Amniotic epithelial cell (primary cell): ENCODE measurements at places on chromosomes 3 and 15.

DNA sequence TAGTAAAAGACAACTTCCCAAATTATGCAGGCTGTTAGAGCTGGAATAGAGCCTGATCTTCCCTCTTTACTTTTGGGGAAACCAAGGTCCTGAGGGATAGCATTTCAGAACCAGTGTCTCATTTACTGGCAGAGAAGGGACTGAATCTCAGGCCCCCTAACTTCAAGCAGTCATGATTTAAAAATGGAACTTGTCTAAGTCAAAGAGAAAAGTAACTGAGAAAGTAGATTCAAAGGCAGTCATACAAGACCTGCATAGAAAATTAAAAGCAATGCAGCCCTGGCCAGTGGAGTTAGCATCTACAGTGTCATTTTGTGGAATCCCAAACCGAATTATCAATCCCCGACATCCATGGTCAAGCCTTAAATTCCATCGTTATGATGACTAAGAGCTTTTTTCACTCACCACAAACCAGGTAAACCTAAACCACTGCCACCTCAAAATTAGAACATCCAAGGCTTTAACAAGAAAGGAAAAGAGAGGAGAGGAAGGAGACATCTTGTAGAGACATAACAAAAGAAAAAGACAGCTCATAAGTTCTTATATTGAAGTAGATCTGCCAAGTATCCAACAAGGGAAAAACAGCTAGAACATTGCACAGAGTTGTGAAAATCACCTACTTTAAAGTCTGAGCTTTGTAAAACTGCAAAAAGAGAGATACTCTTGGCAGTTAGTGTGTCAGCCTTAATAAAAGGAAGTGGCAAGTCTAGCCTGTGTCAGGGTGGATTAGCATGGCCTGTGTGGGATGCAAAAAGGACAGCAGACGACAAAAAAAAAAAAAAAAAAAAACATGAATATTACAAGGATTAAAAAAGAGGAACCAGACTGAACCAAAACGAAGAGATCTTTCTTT, 54.1 kb upstream of the CCR2 start:
- no peak for DNase-seq

GRCh38 chr15:68372291-68372811, 59.6 kb downstream of the ITGA11 start:
- peak; percentile 47 for DNase-seq

GRCh38 chr3:154275292-154275691, 49.0 kb downstream of the DHX36 start:
- peak; percentile 41 for DNase-seq

- DNase-seq: no peak
These were observed 4.5 kb downstream of the ARPC4 start for GRCh38 chr3:9797196-9797945.

- no peak for DNase-seq
These were observed 35.7 kb upstream of the PHLDB2 start for GRCh38 chr3:111823341-111823855.

GRCh38 chr15:57948351-57949289, 116.9 kb downstream of the ALDH1A2 start:
- DNase-seq: no peak

- DNase-seq: no peak
These were observed 662 bp downstream of the TMEM108 start for GRCh38 chr3:133038731-133039375.

- DNase-seq: no peak
These were observed 11.6 kb downstream of the LPP start for GRCh38 chr3:188165596-188165995.

- peak; percentile 15 for DNase-seq
These were observed 520.6 kb downstream of the MFSD1 start for GRCh38 chr3:159322322-159322939.

DNA sequence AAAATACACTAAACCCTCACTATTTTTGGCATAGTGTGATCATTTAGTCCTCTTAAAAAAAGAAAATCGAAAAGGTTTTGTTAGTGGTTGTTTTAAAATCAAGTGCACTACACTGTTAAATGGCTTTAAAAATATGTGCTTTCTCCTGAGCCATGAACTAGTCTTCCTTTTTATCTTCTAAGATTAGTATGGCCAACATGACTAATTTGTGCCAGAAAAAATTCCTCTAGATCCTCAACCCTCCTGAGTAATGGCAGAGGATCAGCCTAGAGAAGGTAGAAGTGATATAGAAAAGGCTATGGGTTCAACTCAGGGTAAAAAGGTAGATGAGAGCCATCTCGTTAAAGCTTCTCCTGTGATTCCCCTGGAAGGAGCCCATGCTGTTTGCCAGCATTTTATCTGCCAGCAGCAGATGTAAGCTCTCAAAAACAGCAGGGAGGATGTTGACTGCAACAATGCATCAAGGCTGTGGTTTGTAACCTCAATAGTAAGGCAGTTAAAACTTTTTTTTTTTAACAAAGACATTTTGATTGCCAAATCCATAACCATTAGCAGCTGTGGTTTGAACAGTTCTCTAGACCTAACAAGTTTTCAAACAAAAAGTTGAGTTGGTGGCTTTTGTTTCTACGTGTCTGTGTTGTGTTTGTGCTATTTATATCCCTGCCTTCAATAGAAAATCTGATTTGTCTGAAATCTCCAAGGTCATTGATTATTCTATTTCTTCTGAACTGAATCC, 30.2 kb upstream of the ZNF609 start:
- DNase-seq: peak; percentile 95

- no peak for DNase-seq
These were observed 230.0 kb downstream of the KBTBD8 start for GRCh38 chr3:67228136-67228535.

DNA sequence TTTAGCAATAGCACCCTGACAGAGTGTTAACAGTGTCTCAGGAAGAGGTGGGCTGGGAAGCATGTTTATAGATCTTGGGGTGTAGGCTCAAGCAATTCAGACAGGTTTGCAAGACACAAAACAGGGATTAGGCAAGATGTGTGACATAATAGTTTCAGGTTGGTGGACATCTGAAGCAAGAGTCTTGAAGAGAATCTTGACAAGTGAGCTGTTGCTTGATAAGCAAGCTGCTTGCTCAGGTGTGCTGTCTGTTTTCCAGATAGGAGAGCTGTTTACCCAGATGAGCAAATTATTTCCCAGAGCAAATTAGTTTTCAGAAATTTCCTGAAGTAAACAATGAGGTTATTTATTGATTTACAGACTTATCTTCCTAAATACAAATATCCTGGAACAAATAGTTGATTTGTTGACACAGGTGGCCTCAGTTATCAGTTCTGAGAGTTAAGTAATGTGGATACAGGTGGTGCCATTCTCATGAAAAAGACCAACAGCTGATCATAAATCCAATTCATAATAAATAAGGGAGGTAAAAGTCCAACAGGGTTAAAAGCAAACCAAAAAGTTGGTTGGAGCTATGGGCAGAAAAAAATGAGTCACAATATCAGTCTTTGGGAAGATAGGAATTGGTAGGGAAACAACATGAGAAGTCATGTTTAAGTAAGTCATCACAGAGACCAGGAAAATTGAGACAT, 437.3 kb downstream of the TBL1XR1 start:
- DNase-seq: no peak

DNA sequence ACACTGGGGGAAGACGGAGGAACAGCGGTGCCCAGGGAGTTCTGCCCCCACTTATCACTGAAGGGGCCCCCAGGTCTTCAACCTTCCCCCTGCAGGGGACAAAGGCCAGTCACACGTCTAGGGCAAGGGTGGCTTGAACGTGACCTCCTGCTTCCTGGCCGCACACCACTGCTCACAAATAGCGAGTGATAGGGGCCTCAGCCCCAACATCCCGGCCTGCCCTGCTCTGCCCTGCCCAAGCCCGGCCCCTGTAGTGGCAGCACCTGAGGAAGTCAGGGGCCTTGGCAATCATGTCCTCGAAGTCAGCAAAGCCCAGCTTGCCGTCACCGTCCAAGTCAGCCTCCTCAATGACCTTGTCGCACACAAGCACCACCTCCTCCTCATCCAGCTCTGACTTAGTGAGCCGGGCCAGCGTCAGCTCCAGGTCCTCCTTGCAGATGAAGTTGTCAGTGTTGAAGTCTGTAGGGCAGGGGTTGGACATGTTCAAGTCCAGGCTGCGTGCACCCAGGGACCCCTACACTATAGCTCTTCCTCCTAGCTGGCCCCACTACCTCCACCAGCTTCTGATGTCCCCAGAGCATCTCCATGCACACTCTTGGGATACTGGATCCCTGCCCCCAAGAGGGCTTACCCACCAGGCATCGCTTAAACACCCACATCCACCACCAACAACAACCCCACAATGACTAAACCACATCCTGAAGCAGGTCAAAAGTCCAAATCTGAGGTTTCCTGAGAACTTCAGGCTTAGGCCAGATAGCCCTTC, 13.3 kb downstream of the SH2D7 start:
- DNase-seq: peak; percentile 55

DNA sequence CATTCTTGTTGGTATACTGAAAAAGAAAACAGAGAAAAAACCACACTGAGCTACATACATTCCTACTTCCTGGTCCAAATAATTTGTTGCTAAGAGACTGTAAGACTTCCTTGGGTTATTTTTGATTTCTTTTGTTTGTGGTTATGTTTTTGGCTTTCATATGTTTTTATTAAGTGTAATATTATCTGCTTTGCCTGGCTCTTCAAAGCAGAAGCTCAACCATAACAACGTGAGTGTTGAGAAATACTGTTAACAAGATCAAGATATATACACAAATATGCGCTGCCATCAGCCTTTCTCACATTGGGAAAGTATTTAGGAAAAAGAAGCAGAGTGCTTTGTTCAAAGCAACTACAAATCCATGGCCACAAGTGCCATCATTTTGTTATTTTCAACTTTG, 556.2 kb upstream of the CBLB start:
- DNase-seq: peak; percentile 86

GRCh38 chr3:70726096-70726938, 413.9 kb upstream of the MDFIC2 start:
- no peak for DNase-seq

DNA sequence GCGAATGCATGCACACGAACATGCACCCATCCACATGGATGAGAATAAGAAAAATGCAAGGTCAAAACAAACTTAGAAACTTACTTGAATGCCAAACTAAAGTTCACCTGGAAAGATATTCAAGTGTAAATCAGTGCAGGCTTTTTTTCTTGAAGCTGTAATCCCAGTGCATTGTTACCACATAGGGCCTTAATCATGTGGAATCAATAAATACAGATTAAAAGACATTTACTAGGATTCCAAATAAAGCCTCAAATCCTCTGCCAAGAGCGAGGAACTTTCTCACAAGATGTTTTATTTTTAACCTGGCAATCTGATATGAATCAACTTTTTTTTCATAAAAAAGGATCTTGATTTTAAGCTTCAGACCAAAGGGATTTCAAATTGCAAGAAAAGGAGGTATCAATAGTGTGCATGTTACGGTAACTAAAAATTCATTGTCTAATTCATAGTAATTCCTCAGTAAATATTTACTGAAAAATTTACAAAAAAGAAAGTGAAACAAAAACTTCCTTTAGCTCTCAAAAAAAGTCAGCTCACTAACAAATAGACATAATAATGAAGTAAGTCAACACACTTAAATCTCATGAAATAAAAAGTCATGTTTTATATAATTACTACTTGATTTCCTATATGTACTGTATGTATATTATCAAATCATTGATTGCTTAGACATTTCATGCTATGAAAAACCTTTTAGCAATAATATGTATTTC, 978.6 kb downstream of the PLOD2 start:
- peak; percentile 29 for DNase-seq

DNA sequence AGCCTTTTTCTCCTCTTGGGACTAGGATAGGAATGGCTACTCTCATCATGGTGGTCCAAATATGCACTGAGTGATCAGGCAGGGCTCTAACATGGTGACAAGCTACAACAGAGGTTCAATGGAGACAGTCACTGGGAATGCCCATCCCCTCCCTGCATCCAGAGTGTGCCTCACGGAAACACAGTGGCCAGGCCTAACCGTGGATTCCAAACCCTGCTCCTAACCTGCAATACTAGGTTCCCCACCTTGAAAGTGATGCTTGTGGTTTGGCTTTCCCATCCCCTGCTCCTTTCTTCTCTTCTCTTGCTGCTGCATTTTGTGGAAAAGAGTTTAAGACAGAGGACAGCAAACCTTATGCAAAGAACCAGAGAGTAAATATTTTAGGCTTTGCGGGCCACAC, 75.0 kb upstream of the ABHD17C start:
- no peak for DNase-seq

DNA sequence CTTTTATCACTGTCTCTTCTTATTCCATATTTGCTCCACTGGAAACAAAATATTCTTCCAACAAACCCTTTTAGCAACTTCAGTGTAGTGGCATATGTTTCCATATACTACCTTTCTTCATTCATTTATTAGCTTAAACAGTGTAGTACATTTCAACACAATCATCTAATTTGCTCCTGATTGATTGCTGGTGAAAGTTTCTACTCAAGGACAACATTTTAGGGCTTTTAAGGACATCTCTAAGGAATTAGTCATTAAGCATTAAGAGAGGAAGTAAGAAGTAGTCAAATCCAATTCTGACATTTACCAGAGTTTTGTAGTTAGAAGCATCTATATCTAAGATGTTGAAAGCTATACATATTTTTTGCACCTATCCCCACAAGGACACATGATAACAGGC, 55.8 kb downstream of the RSRC1 start:
- DNase-seq: peak; percentile 37

- DNase-seq: no peak
These were observed 197.3 kb downstream of the CADPS start for GRCh38 chr3:62677926-62678325.

DNA sequence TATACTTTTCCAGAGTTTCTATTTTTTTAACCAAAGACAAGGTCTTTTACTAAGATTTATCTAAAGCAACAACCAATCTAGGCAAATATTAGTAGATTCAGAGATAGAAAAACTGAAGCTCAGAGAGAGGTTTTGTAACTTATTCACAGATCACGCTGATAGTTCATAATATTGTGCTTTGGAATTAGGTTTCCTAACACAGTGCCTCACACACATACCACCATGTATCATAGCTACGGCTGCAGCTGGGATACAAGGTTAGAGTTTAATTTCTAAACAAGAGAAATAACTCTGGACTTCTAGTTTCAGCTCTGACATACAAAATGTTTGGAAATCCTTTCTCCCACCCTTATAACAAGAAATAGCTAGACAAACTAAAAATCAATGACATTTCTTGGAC, 565.7 kb downstream of the PYDC2 start:
- DNase-seq: no peak

DNA sequence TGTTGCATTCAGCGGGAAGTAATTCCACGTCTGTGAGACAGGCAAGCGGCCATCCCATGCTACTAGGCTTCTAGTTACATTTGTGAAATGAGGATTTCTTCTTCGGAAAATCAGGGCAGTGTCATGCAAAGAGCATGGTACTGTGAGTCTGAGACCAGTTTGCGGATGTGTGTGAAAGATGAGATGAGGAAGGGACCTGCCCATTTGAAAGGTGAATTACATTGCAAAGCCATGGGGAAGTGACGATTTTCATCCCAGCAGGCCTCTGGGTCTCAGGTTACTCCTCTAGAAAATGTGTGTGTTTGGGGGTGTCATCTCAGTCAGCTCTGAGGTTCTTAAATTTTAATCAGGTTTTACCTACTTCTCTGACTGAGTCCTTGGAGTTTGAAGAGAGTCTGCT, 16.1 kb downstream of the TLE3 start:
- DNase-seq: no peak

GRCh38 chr15:57401546-57401945, 25.2 kb downstream of the CGNL1 start:
- no peak for DNase-seq

- no peak for DNase-seq
These were observed 498 bp upstream of the SEMA4B start for GRCh38 chr15:90200534-90201129.
